ENCODE measurements at places on chromosomes 7 and 10.

DNA sequence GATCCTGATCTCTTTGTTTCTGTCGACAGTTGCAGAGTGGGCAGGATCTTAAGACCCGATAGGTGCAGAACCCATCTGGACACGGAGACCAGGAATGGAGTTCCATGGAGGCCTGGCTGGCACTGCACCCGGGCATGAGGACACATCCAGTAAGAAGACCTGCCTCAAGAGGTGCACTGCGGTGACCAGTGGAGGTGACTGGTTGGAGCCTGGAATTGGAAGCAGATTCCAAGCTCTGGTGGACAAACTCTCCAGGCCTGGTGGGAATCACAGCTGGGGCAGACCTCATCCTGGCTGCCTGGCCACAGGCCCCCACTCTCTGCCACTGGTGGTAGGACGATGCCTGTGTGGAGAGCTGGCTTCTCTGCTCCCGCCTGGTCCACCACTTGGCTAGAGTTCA lies 31.0 kb downstream of the ZNF775 start:
- no peak for DNase-seq

GRCh38 chr10:2144584-2144983 lies 407.3 kb upstream of the ADARB2 start:
- DNase-seq: no peak

DNA sequence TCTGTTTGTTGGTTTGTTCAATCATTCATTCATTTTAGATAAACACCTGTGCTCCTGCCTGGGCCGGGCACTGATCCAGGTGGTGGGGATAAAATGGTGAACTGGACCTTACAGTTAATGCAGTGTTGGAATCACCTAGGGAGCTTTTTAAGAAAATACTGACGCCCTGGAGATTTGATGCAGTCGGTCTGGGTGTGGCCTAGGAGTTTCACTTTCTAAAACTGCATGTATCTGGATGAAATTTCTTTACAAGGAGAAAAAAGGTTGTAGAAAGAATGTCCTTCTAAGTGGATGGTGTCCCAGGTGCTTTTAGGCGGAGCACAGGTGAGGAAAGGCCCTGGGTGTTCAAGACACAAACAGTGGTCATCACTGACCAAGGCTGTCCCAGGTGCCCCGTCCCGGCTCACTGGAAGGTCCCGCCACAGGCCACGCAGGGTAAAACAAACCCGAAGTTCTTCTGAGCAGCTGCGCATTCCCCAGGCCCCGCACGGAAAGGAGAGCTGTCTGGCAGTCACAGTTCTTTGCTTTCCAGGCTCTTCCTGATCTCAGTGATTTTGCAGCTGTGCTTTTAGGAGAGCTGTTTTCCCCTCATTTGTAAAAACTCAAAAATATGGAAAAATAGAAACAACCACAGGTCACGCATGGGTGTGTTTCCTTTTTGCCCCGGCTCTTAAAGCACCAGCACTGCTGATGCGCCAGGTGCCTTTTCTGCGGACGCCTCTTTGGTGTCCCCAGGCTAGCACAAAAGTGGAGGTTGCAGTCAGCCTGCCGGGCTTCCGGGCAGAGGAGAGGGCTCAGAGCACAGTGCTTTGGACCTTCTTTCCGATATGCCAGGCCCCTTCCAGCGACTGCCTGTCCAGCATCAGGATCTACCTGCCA lies 161.9 kb downstream of the GRK5 start:
- DNase-seq: no peak

GRCh38 chr10:102781090-102781920 lies 37.6 kb downstream of the WBP1L start:
- no peak for DNase-seq

DNA sequence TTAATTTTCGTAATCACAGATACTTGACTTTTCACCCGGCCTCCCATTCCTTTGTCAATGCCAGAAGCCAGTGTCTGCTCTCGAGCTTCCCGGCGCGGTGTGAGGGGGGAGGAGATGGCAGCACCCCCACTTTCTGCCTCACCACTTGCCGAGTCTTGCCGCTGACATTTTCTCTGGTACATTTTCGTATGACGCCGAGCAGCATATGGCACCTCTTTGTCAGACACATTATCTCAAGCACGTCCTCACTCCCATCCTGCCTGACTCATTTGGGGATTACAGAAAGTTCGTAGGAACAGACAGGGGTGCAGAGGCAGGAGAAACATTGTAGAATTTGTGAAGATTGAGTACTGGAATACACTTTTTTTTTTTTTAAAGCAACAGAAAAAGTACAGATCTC lies 60.8 kb upstream of the SORCS3 start:
- DNase-seq: no peak

DNA sequence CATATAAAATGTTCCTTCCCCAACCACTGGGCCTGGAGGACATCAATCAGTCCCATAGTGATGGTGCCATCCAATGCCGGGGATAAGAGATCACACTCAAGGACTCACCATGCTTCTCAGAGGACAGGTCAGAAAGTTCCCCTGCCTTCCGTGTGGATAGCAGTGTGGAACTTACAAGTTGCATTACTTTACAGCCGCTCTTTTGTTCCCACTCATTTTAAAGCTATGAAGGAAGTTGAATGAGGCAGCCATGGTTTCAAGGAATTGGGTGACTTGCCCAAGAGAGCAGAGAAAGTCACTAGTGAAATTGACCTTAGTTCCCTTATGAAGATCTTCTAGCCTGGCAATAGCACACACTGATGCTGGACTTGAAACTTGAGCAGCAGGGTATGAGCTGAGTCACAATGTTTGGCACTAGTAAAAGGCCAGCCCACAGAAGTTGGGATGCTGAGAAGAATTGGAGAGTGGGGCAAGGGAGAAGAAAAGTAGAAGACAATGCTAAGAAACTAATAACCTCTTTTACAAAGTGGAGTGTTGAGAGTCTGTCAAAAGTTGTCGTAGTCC lies 78.7 kb downstream of the CXCL12 start:
- no peak for DNase-seq

GRCh38 chr7:18831943-18832342 lies 285.5 kb downstream of the TWIST1 start:
- DNase-seq: no peak

GRCh38 chr10:72297281-72297804 lies 23.6 kb downstream of the DDIT4 start:
- peak; percentile 92 for DNase-seq

- no peak for DNase-seq
Measured at GRCh38 chr10:116809483-116810119, 39.7 kb upstream of the ENO4 start.
